CD8-positive, alpha-beta T cell (primary cell): ENCODE measurements at places on chromosomes 4 and X.
A peak's percentile ranks its signal among the peaks of the same experiment; 100 is the strongest.

DNA sequence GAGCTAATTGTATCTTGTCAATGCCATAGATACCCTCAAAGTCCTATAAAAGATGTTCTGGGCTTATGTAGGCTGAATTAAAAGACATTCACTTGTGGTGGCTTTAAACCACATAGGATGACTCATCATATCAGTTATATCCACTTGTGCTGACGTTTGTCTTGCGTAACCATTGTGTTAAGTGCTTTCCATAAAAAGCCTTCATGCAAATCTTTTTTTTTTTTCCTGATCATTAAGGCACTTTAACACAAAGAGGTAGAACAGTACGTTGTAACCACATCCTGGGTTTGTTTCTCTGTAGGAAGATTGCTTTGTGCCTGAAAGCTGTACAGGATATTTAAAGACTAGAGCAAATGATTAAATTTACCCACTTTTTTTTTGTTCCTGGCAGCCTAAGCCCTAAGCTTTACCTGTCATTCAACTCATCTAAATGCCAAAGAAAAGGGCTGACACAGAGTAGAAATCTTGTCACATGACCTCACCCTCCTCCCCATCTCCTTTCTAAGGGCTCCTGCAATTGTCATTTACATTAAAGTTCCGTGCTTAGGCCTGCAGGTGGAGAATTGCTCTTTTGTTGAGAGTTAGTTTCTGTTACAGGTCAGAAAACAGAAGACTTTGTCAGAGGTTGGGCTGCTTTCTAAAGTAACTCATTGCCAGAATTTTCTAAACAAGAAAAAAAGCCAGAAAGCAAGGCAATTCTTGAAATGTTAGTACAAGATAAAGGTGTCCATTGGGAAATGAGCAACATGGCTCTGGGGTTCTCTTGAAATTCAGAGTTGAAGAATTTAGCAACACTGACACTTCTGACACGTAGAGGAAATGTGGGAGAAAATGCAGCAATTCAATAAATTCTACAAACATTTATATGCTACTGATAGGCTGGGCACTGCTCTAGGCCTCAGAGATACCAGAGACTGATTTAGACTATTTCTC, 555.6 kb downstream of the PPARGC1A start:
- no peak for DNase-seq

DNA sequence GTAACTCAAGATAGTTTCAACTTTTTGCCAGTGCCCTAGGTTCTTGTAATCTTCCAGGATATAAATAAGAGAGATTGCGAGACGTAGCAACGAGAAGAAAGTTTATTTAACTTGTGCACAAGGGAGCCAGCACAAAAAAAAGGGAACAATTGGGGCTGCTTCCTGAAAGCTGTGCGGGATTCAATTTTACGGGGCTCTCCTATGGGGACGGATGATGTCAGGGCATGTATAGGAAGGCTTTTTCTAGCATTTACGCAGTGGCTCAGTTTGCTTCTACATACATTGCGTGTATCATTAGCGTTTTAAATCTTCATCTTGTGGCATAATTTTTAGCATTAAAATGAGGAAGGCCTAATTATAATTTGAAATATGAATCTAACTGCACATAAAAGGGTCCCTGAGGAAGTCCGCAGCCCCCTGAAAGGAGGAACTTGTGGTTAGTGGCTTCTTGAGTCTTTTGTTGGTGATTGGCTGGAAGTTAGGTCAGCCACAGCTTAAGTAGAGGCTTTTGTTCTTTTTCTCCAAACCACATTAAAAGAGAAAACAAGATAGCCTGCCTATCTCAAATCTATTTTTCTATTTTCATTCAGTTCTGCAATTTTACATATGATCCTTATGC, 668.2 kb upstream of the NDST4 start:
- DNase-seq: no peak

- DNase-seq: no peak
Observed at GRCh38 chr4:106305435-106306055, 10.5 kb downstream of the TBCK start.

GRCh38 chrX:133989490-133989889, 4.1 kb upstream of the GPC3 start:
- DNase-seq: no peak

DNA sequence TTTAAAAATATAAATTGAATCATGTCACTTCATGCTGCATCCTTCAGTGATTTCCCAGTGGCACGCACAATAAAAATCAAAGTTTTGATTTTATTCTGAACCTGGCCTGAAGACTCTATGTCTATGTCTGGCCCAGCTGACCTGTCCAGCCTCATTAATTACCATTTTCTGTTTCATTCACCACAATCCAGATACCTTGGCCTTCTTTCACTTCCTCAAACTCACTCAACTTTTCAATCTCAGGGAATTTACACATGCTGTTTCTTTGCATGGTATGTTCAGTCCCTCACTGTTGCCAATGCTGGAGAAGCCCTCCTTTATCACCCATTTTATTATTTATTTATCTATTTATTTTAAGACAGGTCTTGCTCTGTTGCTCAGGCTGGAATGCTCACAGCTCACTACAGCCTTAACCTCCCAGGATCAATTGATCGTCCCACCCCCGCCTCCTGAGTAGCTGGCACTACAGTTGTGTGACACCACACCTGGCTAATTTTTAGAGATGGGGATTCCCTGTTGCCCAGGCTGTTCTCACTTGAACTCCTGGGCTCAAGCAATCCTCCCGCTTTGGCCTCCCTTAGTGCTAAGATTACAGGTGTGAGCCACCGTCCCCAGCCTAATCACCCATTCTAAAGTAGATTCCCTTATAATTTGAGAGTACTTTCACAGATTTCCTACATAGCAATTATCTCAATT, 43.1 kb downstream of the ZGRF1 start:
- no peak for DNase-seq

DNA sequence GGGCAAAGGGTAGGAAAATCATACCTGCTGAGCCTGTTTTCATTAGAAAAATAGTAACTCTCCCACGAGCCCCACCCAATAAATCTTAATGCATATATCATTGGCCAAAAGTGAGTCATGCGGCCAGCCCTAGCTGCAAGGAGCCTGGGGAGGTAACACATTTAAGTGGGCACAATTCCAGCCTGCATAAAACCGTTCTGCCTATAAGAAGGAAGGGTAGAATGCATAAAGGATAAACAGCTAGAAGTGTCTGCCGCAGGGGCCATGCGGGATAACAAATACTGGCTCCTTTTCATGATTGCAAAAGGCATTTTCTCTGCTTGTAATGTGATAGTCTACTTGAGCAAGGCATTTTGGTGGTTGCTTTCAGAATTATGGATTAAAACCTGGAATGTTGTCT, 37.1 kb downstream of the EFHC2 start:
- no peak for DNase-seq

DNA sequence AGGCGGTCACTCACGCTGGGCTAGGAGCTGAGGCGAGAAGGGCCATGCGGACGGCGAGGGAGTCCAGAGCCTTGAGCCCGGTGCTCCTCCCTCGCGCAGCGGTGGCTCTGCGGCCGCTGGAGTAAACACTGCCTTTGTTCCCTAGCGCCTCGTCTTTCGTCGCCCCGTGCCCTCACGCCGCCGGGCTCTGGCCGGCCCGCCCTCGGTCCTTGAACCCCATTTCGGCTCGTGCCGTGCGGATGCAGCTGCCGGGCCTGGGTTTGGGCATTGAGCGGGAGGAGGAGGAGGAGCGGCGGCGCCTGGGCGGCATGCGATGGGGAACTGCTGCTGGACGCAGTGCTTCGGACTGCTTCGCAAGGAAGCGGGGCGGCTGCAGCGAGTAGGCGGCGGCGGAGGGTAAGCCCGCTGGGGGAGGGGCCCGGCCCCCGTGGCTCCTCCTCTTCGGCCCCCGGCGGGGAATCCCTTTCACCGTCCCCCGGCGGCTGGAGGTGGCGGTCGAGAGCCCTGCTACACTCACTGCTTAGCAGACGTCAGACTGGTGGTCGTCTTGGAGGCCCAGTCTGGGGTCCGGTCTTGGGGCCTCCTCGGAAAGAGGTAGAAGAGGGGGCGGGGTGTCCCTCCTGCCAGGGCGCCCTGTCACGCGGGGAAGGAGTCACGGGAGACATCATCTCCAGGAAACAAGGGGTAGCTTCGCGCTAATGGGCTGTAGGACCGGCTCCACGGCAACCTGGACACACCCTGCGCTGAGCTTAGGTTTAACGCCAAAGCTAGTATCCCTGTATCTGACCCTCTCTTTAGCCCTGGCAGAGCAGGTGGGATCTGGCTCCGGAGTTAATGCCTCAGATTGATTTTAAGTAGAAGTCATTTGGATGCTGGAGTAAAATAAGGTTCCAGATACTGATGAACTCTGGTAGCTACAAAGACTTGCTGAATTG, at the start of gene AP1AR:
Gene AP1AR (plus strand): TSS at position 9 of the 935 bp plus-strand sequence. CDS start 305 bp downstream, at position 314.
- peak; percentile 77 for DNase-seq

- DNase-seq: no peak
Observed at GRCh38 chr4:126916626-126917140, 716.1 kb upstream of the INTU start.

DNA sequence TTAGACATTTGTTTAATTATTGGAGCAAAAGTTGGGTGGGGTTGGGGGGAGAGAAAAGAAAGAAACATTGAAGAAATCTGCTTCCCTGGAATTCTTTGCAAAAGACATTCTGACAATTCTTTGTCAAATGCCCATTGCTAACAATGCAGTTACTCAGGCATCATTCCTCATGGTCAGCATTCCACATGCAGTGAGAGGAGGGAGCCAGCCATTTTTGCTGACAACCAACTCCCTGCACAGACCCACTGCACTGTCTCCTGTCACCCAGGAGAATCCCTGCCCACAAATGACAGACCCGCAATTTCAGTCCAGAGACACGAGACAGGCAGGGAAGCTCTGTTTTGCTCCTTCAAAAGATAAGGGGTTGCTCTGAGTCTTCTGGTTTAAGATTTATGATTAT, 985.1 kb upstream of the SLIT2 start:
- no peak for DNase-seq

- DNase-seq: no peak
Observed at GRCh38 chr4:38013461-38014366, 53.5 kb downstream of the PTTG2 start.

- DNase-seq: peak; percentile 22
Observed at GRCh38 chrX:72105436-72105835, 26.3 kb downstream of the RTL5 start.

- no peak for DNase-seq
Observed at GRCh38 chrX:7987160-7988012, 60.2 kb upstream of the PNPLA4 start.

DNA sequence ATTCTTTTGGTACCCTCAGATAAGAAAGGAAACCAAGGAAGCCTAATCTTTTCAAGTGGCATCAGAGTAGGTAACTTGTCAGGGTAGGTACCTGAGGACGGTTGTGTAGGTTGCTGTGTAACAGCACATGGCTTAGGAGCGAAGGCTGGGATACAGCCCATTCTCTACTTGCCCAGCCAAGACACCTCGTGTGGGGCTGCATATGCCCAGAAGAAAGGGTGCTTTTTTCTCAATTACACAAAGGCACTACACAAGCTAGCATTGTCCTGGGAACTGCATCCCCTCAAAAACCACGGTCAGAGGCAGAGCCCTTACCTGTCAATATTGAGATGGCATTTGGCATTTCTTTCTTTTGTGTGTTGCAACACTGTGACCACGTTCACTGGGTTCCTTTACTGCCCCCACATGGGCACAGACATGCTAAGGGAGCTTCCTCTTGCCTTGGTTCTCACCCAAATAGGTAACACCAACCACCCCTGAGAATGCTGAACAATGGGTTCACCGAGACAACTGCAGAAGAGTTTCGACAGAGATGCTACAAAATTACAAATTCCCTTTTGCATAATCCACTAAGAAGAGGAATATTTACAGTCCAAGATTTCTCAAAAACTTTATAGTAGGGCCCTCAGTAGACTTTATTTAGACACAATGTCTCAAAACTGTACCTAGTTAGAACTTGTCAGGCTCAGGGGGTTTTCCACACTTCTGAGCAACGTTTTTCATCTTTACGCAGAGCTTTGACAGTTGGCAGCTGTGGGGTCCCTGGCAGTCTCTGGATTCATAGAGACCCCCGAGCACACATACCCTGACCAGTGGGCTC, 35.8 kb upstream of the TNIP3 start:
- no peak for DNase-seq

GRCh38 chr4:181443021-181443420, 800.2 kb upstream of the TENM3 start:
- DNase-seq: no peak

GRCh38 chr4:113959539-113959937, 19.9 kb downstream of the ARSJ start:
- DNase-seq: no peak

GRCh38 chr4:177853229-177853628, 411.0 kb upstream of the AGA start:
- DNase-seq: no peak
